ENCODE measurements at places on chromosomes 7 and 10.

DNA sequence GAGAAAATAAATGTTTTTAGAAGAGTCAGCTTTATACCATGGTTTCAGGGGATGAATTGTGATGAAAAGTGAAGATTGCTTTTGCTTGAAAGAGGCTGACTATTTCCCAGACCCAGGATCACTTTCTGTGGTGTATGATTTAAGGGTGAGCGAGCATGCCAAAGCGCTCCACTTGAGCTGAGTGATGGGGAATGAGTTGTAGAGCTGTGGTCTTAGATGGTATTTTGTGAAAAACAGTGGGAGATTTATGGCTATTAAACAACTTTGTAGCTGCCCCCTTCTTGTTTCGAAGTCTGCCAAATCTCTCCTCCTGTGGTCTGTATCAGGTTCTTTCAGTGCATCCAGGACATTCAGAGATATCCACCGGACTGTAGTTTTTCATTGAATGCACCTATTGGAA is 888.2 kb downstream of the LRMDA start:
- no peak for DNase-seq

- no peak for DNase-seq
Measured at GRCh38 chr7:140726281-140726680, 29.8 kb downstream of the NDUFB2 start.

DNA sequence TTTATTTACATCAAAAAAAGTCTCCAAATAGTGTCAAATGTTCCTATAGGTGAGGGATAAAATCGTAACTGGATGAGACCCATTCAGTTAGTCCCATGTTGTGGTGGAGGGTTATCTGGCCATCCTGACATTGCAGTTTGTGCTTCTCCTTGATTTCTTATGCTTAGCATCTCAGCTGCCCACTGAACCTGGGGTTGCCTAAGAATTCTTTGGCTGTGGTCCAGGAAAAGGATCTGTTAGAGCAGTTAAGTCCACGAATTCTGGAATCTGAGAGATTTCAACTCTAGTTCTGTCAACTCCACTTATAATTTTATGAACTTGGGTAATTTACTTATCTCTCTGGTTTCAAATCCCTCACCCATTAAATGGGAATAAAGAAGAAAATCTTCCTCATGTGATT is 1673.4 kb downstream of the REEP3 start:
- DNase-seq, result no peak

- DNase-seq, result no peak
Measured at GRCh38 chr10:115129752-115130151, 36.6 kb downstream of the ATRNL1 start.

GRCh38 chr10:84397735-84398144 is 69.4 kb downstream of the CCSER2 start:
- DNase-seq, result no peak

All from stimulated activated CD4-positive, alpha-beta T cell treated with anti-CD3 and anti-CD28 coated beads, TNF-alpha, amount 100 ng/mL, for 24 hours (primary cell).